ENCODE measurements at places on chromosomes 3 and 15. TPM values are rescaled to one million over a fixed set of nuclear protein-coding genes. Genes with fewer than 3 reads are reported as not detected.

CPNE9 gene
- not detected for total RNA-seq

ACTRT3 gene
- total RNA-seq: not detected

CYP1A2 gene
- not detected for total RNA-seq

PLCH1 gene
- 0.62 TPM for total RNA-seq

SAMMSON gene
- total RNA-seq: not detected

NMNAT3 gene
- not detected for total RNA-seq

TIMP4 gene
- total RNA-seq: 0.52 TPM

ZBTB47 gene
- total RNA-seq: 3.8 TPM

GOLGA6L4 gene
- total RNA-seq: not detected

MCTP2 gene
- total RNA-seq: 27.0 TPM

COL7A1 gene
- total RNA-seq: 7.0 TPM

CIAO2A gene
- total RNA-seq: 193 TPM

GALK2 gene
- 63.8 TPM for total RNA-seq

ECE2 gene
- not detected for total RNA-seq

MYL3 gene
- total RNA-seq: not detected
